OCI-LY7 (cell line): ENCODE measurements at places on chromosomes 11 and 22.

DNA sequence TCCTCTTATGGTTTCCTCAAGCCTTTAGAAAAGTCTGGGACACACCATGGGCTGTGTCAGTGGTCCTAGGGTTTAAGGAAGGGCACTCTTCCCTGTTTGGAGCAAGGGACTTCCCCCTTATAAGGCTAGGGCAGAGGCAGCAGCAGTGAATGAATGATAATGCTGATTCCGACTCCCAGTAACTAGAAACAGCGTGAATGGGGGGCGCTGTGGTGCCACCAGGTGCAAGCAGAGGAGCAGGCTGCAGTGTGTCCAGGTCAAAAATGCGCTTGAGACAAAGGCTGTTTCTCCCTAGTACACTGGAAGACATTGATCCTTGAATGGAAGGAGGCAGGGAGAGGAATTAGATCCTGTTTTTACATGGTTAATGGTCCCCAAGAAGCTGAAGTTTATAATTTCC is 11.6 kb upstream of the RIC3 start:
- no peak for DNase-seq

GRCh38 chr11:84019571-84020194 is 733.5 kb upstream of the CCDC90B start:
- no peak for DNase-seq

DNA sequence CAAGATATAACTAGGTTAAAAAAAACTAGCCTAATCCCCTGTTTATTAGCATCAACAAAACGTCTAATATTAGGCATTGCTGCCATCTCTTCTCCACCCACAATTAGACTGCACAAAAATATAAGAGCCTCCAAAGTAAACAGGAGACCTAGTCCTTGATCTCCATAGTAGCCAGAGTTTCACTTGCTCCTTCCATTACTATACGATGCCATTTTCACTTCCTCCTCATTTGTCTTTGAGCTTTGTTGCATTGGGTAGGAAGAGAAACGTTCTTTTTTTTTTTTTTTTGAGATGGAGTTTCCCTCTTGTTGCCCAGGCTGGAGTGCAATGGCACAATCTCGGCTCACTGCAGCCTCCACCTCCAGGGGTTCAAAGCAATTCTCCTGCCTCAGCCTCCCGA is 42.3 kb upstream of the RDX start:
- DNase-seq = peak; percentile 37

GRCh38 chr11:65425105-65425970 is 2.7 kb downstream of the NEAT1 start:
- peak; percentile 86 for DNase-seq

- DNase-seq = no peak
Observed at GRCh38 chr11:109735128-109735527, 313.1 kb downstream of the C11orf87 start.
